GDM1 (cell line): ENCODE measurements at places on chromosomes 13 and 19.

- DNase-seq = no peak
Measured at GRCh38 chr13:92768602-92769001, 458.0 kb upstream of the GPC6 start.

DNA sequence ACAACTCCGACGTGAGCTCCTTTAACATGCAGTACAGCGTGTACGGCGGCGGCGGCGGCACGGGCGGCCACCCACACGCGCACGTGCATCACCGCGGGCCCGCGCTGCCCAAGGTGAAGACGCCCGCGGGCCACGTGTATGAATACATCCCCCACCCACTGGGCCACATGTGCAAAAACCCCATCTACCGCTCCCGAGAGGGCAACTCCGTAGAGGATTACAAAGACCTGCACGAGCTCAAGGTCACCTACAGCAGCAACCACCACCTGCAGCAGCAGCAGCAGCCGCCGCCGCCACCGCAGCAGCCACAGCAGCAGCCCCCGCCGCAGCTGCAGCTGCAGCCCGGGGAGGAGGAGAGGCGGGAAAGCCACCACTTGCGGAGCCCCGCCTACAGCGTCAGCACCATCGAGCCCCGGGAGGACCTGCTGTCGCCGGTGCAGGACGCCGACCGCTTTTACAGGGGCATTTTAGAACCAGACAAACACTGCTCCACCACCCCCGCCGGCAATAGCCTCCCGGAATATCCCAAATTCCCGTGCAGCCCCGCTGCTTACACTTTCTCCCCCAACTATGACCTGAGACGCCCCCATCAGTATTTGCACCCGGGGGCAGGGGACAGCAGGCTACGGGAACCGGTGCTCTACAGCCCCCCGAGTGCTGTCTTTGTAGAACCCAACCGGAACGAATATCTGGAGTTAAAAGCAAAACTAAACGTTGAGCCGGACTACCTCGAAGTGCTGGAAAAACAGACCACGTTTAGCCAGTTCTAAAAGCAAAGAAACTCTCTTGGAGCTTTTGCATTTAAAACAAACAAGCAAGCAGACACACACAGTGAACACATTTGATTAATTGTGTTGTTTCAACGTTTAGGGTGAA is 6.6 kb downstream of the SLITRK5 start:
- no peak for DNase-seq

- DNase-seq = no peak
Measured at GRCh38 chr13:109735436-109735966, 50.9 kb downstream of the IRS2 start.

DNA sequence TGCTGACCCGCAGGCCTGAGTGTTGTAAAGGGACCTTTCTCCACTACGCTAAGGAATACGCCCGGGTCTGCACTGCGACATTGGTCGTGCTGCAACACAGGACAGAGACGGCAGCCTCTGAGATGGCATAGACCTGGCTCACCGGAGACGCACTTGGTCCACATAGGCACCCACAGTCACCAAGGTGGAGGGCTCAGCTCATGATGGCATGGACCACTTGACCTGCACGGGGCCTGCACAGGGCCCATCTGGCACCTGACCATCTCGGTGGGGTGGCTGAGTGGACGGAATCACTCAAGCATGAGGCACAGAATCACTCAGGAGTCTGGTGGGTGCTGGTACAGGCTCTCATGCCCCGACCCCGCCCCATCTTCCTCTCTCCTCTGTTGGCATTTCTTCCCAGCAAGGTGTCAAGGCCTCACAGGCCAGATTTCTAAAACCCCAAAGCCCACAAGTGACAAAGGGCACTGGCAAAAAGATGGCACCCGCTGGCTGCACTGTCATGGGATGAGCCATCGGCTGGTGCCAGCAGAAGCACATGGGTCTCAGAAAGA is 45.9 kb downstream of the TSHZ3 start:
- DNase-seq = no peak

GRCh38 chr13:38849315-38849714 is 141.3 kb downstream of the STOML3 start:
- DNase-seq = no peak

DNA sequence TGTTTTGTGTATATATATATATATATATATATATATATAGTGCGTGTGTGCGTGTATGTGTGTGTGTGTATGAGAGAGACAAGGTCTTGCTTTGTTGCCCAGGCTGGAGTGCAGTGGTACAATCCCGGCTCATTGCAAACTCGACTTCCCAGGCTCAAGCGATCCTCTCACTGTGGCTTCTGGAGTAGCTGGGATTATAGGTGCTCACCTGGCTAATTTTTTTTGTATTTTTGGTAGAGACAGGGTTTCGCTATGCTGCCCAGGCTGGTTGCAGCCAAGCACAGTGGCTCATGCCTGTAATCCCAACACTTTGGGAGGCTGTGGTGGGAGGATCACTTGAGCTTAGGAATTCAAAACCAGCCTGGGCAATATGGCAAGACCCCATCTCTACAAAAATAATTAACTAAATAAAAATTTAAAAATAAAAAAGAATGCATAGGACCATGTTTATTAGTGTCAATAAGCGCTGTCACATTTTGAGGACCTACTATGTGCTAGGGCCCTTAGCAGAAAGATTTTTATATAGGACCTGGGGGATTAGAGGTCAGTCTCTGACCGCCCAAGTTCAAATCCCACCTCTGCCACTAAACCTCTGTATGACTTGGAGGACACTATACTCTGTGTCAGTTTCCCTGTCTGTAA is 1.8 kb downstream of the PVR start:
- no peak for DNase-seq

- DNase-seq = no peak
Measured at GRCh38 chr19:29934257-29934656, 7.8 kb upstream of the URI1 start.

DNA sequence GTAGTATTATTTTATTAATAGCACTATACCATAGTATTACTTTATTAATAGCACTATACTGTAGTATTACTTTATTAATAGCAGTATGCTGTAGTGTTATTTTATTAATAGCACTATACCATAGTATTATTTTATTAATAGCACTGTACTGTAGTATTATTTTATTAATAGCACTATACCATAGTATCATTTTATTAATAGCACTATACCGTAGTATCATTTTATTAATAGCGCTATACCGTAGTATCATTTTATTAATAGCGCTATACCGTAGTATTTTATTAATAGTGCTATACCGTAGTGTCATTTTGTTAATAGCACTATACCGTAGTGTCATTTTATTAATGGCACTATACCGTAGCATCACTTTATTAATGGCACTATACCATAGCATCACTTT is 191.8 kb downstream of the GPC6 start:
- DNase-seq = no peak

DNA sequence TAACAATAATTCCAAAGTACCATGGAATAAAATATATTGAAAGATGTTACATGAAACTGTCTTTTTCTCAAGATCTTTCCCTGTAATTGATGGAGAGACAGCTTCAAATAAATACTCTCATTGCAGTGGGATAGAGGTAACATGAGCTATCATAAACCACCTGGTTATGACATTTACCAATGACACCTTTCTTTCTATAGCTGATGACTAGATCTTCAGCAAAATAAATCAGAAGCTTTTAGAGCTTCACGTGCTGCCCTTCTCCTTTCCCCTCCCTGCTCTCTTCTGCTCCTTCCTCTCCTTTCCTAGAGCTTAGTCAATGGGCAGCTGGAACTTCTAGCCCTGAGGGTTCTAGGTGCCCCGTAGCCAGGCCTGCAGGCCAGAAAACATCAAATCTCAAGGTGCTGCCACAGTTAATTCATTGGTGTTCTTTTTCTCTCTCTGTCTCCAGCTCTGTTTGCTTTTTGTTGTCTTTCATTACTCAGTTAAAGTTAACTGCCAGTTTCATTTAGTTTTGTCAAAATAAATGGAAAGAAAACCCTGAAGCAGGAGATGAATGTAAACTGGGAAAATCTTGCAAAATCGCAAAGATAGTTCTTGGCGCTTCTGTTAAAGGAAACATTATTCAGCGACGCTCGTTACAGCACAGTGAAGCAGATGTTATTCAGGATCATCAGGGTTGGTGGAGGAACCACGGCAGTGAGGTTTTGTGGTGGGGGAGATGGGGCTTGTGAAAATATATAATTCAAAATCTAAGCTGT is 8.3 kb upstream of the METTL21C start:
- DNase-seq = no peak

- DNase-seq = no peak
Measured at GRCh38 chr19:1495051-1495798, 4.2 kb downstream of the REEP6 start.

DNA sequence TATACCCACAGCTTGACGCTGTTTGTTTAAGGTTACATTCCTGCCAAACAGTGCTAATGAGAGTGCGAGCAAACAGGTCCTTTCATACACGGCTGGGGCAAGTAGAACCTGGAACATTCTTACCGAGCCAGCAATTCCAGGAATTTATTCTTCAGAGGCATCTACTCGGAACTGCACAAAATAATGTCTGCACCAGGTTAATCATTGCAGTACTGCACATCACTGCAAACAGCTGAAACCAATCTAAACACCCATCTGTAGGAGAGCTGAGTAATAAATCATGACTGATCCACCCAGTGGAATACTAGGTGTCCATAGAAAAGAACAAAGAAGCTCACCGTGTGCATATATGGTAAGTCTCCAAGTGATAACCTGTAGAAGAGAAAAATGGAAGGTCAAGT is 1.2 kb upstream of the ZNF579 start:
- no peak for DNase-seq

GRCh38 chr19:49614096-49614833 is 23.3 kb downstream of the PRR12 start:
- no peak for DNase-seq

DNA sequence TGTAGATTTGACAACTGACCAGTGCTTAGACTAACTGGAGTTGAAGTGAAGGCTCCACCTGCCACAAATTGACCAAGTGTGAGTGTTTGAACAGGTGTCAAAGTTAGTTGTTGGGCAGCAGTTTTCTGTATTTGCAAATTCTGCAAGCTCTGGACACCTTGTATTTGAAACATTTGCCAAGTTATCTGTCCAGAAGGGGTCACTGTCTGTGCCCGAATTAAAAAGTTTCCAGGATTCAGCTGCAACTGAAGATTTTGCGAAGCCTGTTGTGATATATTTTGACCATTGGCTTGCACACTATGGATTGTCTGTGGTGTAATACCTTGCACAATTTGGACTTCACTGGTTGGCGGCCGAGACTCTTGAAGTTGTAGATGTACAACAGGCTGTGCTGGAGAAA is 1690.7 kb downstream of the SLITRK5 start:
- no peak for DNase-seq

GRCh38 chr13:93217721-93218261 is 8.8 kb upstream of the GPC6 start:
- DNase-seq = no peak

- no peak for DNase-seq
Measured at GRCh38 chr13:86066611-86067365, 267.6 kb upstream of the SLITRK6 start.

GRCh38 chr13:22061806-22062391 is 391.0 kb downstream of the FGF9 start:
- DNase-seq = no peak

GRCh38 chr19:18763674-18764590 is 27.2 kb downstream of the COMP start:
- no peak for DNase-seq

DNA sequence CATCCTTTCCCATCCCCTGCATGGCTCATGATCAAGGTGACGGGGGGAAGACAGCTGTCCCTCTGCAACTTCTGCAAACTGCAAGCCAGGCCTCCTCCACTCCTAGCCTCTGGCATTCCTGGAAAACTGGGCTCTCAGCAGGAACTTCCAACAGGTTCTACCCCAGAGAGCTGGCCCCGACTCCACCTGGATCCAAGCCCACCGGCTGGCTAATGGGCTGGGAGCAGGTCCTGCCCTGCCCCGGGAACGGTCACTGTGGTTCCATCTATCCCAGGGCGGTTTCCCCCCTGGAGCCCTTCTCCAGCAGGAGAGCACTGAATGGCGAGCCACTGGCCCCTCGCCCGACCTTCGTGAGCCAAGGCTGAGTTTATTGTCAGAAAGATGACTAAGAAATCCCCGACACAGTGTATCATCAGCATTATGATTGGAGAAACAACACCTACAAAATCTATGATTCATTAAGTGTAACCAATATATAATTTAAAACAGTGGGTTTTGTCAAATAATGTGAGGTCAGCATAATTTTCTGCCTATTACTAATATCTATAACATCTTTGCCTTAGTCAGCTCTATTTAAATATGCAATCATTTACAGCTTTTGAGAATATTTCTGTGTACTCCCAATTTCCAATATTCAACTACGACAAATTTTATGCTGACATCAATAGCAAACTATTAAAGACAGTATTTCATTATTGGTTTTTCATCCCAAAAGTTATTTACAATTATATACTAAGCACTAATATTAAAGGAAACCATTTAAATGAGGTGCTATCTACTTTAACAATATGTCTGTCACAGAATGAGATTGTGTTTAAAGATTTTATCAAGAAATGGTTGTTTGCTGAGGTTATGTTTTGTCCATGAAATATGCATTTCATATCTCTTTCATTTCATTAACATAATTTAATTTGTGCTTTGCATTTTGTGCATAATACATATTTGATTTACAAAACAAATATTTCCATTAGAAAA is 133.0 kb downstream of the URI1 start:
- no peak for DNase-seq

DNA sequence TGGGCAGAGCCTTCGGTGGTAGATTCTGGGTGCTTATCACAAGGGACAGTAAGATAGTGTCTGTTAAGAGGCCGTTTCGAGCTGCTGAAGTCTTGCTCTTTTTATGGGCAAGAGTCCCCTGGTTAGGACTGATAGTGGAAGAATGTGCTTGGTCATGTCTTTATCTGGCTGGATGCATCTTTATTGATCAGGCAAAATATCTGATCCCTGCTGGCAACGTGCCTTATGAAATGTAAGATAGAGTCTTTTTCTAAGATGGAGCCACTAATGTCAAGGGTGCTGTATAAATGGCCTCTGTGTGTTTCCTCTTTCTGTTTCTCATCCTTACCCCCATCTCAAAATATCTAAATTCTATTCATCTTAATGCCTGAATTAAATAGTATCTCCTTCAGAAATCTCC is 53.3 kb downstream of the MYO16 start:
- no peak for DNase-seq

DNA sequence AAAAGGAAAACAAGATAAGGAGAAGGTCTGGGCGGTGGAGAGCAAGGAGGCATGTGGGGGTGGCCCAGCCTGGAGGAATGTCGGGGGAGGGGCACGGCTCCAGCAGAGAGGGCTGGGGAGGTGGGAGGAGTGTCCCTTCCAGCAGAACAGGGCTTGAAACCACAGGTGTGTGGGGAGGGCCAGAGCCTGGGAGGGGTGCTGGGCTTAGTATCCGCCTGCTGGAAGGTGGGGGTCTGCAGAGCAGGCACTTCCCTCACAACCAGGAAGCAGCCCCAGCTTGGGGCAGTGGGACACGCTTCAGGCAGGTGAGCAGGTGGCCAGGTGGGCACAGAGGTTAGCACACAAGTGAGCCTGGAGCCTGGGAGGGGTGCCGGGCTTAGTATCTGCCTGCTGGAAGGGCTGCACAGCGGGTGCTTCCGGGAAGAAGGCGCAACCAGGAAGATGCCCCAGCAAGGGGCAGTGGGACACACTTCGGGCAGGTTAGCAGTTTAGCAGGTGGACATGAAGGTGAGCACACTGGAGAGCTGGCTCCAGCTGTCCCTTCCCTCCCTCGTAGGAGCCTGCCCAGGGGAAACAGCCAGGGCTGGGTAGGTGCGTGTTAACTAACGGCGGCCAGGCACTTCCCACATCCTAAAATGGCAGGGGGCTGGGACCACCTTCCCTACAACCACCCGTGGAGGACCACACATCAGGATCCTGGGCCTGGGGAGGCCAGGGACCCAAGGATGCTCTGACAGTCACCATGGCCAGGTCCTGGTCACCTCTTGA is 3.0 kb downstream of the GAS6 start:
- DNase-seq = no peak

GRCh38 chr19:15776991-15777970 is 10.2 kb upstream of the OR10H5 start:
- no peak for DNase-seq

- DNase-seq = peak; percentile 90
Measured at GRCh38 chr13:41668130-41668757, 210.9 kb downstream of the RGCC start.
